ENCODE measurements at places on chromosomes 7 and 10.
A peak's percentile ranks its signal among the peaks of the same experiment; 100 is the strongest.

DNA sequence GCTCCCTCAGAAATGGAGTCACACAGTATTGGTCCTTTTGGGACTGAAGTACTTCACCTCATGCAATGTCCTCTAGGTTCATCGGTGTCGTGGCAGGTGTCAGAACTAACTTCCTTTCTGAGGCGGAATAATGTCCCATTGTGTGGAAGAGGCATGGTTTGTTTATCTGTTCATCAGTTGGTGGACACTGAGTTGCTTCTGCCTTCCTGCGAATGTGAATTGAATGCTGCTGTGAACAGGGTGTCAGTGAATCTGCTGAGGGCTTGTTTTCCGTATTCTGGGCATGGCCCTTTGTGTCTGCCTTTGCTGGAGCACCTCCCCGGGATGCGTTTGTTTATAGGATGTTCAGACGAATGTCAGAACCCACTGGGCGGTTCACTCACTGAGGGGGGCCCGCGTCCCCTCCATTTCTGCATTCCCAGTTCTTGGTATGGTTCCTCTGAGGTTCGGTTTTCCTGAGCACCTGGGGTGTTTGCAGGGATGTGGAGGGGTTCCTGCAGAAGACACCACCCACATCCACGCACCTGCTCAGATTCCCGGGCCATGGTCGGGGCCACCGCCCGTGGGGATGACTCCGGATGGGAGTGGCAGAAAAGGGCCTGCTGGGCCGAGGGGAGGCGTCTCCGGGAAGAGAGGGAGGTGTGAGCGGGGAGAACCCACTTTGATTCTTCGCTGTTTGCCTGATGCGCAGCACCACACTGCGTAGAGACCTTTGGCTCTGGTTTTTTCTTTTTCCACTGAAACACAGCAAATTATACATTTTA is 33.1 kb downstream of the CHST12 start:
- DNase-seq = no peak

GRCh38 chr7:127194571-127194970 is 58.2 kb downstream of the GRM8 start:
- no peak for DNase-seq

GRCh38 chr10:100968863-100969186 is 479 bp upstream of the SEMA4G start:
- no peak for DNase-seq

DNA sequence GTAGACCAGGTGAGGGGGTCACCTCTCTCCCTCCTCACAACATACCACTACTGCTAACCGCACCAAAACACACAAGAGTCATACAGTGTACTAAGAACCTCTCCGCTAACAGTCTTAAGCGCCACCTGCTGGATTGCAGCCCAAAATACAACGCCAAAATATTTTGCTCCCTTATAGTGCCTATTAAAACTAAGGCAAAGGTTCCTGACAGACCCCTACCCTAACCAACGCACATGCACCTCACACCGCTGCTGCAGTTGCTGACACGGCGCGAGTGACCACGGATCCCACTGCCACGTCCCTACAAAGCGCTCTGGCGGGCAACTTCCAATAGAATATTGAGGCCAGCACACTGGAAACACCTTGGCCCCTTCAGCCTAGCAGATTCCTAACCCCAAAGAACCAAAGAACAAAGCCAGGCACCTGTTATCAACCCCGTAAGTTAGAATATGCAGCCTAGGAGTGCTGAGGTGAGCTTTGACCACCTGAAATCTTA is 563.6 kb upstream of the SEMA3D start:
- peak; percentile 33 for DNase-seq

DNA sequence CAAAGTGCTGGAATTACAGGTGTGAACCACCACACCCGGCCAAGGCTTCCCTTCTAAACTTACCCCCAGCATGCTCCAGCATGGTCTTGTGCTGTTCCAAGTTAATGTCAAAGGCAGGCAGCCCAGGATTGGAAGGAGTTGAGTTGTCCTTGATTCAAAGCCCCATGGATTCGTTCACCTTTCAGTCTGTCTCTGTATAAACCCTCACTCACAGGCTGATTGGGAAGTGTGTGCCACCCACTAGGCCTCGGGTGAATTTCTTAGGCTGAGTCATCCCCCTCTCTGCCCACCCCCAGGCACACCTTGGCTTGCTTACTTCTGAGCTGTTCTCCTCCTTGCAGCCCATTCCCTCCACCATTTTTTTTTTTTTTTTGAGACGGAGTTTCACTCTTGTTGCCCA is 13.3 kb upstream of the PRDX3 start:
- peak; percentile 54 for DNase-seq

DNA sequence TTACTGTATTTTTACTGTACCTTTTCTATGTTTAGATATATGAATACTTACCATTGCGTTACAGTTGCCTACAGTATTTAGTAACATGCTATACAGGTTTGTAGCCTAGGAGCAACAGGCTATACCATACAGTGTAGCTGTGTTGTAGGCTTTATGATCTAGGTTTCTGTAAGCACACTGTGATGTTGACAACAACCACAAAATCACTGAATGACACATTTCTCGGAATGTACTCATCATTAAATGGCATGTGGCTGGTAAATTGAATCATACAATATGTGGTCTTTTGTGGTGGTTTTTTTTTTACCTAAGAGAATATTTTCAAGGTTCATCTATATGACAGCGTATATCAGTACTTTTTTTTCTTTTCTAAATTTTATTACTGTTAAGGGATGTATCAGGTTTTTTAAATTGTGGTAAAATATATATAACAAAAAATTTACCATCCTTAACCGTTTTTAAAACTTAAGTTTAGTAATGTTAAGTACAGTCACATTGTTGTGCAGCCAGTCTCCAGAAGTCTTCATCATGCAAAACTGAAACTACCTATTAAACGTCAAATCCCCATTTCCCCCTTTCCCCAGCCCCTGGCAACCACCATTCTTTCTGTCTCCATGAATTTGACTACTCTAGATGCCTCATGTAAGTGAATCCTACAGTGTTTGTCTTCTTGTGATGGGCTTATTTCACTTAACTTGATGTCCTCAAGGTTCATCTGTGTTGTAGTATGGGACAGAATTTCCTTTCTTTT is 21.5 kb downstream of the BTAF1 start:
- DNase-seq = no peak

- no peak for DNase-seq
Observed at GRCh38 chr10:123575105-123575504, 91.0 kb upstream of the GPR26 start.

- DNase-seq = no peak
Observed at GRCh38 chr7:29607259-29607658, 43.6 kb downstream of the PRR15 start.

- DNase-seq = no peak
Observed at GRCh38 chr10:110321869-110322620, 17.3 kb upstream of the SMNDC1 start.

- no peak for DNase-seq
Observed at GRCh38 chr7:36625247-36625646, 99.0 kb downstream of the AOAH start.

DNA sequence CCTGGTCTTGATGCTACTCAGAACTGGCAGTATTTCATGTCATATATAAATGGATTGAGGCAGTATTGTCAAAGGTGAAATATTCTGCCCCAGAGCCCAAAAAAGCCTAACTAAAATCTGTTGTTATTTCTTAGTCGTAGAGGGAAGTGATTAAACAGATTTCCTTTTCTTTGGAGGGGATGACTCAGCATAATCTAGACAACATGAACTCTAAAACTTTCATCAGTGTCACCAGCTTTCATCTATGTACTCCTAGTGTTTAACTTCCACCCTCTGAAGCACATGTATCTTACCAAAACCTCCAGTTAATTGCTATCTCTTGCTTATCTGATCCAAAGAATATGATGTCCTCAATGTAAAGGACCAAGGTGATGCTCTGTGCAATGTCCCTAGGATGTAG is 97.1 kb upstream of the ARID5B start:
- no peak for DNase-seq

GRCh38 chr10:11756766-11757315 is 14.7 kb downstream of the ECHDC3 start:
- no peak for DNase-seq

- no peak for DNase-seq
Observed at GRCh38 chr10:96666741-96667140, 53.6 kb downstream of the PIK3AP1 start.

DNA sequence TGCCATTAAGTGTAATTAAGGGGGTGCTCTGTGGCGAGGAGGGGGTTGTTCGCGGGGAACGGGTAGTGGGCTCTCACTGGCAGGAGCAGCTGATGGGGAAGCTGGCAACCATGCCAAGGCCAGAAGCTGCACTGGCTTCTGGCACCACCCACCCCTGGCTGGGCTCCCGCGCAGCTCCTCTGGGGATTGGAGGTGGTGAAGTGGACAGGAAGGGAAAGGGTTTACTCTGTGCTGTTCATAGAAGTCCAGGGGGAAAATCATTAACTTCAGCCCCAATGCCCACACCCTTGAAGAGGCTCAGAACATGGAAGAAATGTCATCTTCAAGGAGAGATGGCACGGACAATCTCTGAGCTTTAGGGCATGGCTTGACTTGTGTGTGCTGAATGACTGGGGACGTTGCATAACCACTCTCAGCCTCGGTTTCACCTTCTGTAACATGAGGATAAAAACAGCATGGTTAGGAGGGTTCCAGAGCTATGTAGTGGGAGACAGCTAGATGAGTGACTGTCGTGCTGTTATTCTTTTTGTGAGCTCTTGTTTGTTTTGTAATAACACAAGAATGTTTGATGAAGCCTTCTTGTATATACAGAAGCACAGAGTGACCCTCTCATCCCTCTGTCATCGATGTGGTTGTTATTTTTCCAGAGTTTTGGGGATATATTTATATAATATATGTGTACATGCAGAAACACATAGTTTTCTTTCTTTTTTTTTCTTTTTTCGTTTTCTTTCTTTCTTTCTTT is 29.9 kb downstream of the KAZALD1 start:
- DNase-seq = no peak

DNA sequence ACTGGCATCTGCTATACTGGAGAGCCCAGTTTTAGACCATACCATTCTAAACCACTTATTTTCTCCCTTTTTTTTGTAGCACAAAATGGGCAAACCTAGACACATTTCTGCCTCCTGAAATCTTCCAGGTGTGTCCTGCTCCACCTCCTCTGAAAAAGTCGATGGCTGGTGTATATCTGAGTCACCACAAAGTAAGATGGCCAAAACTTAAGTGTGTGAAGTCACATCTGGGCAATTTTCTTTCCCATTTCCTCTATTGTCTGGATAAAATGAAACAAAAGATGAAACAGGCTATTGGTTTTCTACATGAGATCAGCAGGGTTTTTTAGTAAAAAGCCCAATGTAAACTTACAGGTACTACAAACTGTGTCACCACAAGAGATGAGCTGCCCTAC is 65.5 kb downstream of the OSBPL3 start:
- DNase-seq = no peak

DNA sequence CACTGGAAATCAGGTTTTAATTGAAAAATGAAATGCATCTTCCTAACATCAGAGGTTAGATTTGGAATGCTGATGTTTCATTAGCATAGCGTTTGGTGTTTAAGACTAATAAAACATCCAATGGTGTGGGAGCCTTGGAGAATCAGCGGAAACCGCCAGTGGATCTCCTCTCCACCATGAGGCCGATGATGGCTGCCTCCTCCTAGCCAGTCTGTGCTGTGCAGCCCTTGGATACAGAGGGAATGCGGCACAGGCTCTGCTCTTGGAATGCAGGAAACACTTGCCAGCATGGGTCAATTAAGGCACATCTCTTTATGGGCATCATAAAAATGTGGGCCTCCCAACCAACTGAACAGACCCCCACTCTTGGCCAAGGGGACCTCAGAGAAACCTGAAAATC is 259.9 kb downstream of the GLRX3 start:
- DNase-seq = no peak

DNA sequence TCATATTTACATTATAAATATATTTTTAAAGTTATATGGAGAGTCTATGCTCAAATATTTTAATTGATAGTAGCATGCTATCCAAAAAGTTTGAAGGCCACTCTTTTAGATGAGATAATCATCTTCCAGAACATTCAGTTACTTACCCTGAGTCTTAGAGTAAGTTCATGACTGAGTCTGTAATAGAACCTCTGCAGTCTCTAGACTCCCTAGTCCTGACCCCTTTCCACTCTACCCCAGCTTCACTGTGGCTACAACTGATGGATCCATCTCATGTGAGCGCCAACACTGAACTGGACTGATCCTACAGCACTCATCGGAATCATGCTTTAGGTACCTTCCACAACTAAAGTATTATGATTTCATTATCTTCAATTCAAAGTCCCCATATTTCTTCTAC is 10.1 kb downstream of the HACD1 start:
- no peak for DNase-seq

DNA sequence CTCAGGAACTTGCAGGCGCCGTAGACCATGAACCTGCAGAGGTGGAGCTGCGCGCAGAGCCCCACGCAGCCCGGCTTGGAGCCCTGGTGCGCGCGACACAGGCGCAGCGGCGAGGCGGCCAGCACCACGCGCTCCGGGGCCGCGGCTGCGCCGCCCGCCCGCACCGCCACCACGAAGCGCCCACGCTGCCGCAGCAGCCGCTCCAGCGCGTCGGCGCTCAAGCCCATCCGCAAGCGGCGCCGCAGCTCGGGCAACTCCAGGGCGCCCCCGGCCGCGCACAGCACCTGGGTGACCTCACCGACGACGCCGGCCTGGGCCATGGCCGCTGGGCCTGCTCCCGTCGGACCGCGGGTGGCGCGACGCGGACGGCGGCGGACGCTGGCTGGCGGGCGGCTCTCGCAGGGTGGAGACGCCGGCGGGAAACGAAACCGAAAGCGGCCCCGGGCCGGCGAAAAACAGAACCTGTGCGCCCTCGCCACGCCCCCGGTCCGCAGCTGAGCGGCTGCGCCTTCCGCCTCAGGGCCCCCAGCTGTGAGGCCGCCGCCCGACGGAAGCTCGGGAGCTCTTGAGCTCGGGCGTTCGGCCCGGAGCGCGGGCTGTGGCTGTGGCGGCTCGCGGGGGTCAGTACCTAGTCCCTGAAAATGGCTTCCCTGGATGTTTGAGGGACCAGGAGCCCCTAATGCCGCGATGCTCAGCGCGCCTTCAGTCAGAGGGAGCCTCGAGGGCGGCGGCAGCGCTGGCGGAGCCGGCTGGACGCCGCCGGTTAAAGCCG is at the start of gene PARP12:
PARP12 (minus strand) TSS at position 424 of the 772 bp plus-strand sequence; CDS start at position 320, 104 bp downstream.
- peak; percentile 70 for DNase-seq

DNA sequence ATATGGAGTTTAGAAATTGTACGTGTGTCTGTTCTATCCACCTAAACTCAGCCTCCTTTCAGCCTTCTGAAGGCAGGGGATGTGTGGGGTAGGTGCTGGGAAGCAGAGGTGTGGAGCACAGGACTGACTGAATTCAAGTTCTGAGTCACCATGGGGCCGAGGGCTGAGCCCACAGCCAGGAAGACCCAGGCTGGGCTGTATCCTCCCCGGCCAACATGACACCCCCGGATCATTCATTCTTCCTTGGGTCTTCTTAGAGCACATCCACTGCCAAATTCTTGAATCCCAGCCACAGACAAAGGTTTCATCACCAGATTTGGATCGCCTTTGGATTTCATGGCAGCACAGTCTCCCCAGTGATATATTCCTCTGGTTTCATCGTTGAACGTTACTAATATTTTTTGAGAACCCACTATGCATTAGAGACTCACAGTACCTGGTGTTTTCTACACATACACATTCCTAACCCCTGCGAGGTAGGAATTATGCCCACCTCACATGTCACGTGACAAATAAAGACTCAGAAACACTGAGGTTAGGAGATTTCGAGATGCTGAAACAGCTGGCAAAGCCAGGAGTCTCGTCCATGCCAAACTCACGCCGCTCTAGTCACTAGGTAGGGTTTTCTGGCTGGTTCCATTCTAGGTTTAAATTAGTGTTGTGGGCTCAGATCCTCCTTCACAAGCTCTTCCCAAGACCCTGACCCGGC is 26.9 kb downstream of the CCDC3 start:
- DNase-seq = no peak

Data from PC-9 (cell line).